ENCODE measurements at places on chromosomes 3 and 15.

DNA sequence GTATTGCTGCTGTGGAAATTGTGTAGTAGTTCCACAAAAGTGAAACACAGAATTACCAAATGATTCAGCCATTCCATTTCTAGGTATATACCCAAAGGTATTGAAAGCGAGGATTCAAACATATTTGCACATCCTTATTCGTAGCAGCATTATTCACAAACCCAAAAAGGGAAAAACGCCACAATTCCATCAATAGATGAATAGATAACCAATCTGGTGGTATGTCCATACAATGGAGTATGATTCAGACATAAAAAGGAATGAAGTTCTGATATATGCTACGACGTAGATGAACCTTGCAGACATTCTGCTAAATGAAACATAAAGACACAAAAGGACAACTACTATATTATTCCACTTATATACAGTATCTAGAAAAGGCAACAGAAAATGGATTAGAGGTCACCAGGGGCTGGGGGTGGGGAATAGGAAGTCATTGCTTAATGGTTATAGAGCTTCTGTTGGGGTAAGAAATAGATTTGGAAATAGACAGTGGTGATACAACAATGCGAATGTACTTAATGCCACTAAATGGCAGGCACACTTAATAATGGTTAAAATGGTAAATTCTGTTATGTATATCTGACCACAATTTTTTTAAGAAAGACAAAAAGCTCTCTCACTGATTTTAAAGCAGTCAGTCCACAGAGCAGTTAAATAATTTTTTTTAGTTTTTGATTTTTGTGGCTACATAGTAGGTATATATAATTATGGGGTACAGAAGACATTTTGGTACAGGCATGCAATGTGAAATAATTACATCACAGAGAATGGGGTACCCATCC lies 51.8 kb upstream of the PSMD6 start:
- no peak for DNase-seq

DNA sequence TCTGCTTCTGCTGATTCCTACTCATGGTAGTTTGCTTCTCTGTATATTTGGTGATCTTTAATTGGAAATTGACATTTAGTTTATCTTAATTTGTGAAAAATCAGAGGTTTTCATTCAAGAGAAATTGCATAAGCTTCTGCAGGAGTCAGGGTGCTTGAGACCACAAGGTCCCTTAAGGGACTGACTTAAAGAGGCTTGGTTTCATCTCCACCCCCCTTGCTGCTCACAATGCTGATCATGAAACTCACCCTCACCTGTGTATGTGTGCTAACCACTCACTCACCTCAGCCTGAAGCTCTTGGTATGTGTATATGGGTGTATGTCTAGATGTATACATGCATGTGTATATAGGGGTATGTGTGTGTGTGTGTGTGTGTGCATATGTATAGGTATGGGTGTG lies 11.4 kb downstream of the PGPEP1L start:
- no peak for DNase-seq

DNA sequence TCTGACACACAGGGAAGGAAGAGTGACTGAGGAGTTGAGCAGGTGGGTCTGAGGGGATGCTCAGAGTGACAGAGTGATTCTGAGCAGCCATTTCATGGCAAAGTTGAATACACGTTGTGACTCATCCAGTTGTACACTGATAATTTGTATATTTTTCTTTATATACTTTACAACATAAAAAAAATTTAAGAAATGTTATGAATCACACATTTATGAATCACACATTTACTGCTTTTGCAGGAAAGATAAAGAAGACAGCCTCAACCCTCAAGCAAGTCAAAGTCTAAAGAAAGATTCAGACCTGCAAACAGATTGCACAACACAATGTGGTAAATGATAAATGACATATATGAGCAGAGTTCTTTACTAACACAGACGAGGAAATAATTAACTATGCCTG lies 21.0 kb upstream of the CHMP2B start:
- DNase-seq: no peak

DNA sequence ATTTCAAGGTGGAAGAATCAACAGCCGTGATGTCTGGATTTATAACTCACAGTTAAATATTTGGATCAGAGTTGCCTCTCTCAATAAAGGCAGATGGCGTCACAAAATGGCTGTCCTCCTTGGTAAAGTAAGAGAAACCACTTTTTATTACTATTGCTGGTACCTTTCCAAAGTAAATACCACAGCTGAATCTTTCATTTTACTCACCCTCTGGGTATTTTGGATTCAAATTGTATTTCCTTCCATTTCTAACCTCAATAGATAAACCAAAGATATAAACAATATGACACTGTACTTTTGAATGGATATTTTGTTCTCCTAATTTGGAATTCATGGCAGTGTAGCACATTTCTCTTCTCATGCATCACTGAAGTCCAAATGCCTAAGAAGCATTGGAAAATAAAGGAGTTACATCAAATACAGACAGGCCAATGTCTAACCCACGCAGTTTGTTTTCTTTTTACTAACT lies 29.5 kb downstream of the KLHL24 start:
- DNase-seq: no peak

- DNase-seq: no peak
Observed at GRCh38 chr3:113263020-113263419, 51.7 kb downstream of the BOC start.

GRCh38 chr3:157578181-157578580 lies 75.0 kb upstream of the VEPH1 start:
- DNase-seq: no peak

DNA sequence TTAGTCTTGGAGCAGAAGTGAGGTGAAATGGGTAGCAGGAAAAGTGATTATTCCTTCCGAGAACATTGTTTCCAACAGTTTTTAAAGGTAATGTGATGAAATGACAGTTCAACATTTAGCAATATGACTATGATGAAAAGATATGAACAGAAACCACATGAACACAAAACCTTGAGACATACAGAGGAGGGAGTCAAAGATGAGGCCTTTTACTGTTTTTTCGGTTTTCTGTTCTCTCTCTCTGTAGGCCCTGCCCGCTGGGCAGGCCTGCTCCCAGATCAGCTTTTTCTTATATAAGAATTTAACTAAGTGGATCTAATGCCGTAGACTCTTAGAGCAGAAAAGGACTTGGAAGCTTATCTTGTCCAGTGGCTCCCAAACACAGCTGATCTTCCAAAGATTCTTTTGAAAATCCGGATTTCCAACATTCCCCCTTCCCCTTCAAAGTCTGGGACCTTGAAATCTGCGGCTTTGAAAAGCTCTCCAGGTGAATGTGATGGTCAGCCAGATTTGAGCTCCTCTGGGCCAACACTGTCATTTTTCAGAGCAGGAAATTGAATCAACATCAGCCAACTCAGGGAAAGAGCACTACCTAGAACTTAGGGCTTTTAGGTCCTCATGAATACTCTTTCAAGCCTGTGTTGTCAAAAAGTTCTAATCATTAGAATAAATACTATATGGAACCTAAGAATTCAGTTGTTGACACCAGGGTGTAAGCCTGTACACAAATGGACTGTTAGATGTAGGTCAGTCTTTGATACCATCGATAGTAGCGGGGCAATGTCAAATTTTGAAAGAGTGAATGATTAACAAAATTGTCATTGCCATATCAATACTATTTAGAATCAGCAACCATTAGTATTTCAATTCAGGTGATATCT lies 372.7 kb downstream of the SHQ1 start:
- DNase-seq: no peak

GRCh38 chr3:118641608-118642007 lies 393.0 kb downstream of the IGSF11 start:
- DNase-seq: peak; percentile 36

DNA sequence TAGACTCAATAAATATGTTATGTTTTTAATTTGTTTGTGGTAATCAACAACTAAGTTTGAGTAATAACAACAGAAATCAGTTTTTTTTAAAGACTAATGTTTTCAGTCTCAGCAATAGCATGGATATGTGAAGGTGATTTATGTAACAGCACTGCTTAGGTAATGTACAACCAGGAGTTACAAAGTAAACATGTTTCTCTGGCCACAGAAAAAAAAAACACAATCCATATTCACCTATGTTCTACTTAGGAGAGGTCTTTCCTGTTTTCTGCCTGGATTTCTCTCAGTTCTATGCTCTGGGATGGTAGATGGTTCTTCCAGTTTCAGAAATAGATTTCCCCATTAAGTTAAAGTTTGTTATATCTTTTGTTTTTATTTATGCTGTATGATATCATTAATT lies 579.4 kb downstream of the SI start:
- DNase-seq: no peak

DNA sequence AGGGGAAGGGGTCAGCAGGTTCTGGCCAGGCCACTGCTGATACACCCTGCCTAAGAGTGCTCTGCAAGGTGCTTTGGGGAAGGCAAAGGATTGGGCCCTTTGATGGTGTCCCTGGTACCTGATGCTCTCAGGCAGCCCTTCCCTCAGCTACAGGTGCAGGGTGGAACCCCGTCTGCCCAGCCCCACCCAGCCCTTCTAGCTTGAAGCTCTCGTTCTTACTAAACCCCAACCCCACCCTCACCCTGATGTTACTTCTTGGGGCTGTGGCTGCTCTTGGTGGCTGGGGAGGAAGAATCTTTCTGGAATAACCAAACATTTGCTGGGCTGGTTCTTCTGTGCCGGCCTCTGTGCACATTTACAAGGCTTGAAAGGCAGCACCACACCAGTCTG lies 6.4 kb downstream of the GNAI2 start:
- DNase-seq: no peak

GRCh38 chr3:61638741-61639140 lies 77.4 kb downstream of the PTPRG start:
- no peak for DNase-seq

- DNase-seq: no peak
Observed at GRCh38 chr3:190210608-190211007, 89.9 kb upstream of the P3H2 start.

DNA sequence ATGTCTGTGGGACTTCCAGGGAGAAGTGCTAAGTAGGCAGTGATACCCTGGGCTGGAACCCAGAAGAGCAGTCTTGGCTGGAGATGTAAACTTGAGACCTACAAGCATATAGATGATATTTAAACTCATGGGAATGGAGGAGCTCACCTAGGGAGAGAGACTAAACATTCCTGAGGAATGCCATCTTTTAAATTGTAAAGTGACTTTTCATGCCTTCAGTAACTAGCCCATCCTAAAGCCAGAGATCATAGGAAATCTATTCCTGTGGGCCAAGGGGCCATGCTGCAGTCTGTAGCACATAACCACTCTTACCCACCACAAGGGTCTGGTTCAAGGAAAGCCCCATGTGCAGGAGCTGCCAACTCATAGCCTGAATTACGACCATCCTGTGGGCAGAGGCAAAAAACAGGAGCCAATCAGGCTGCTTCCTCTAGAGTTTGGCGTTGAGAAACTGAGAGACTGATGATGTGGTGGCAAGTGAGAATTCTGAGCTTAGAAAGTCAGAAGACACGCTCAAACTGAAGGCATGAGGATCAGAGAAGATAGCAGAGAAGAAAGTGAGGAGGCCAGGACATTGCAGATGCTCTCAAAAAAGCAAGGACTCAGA lies 37.5 kb downstream of the CTDSPL start:
- DNase-seq: no peak

DNA sequence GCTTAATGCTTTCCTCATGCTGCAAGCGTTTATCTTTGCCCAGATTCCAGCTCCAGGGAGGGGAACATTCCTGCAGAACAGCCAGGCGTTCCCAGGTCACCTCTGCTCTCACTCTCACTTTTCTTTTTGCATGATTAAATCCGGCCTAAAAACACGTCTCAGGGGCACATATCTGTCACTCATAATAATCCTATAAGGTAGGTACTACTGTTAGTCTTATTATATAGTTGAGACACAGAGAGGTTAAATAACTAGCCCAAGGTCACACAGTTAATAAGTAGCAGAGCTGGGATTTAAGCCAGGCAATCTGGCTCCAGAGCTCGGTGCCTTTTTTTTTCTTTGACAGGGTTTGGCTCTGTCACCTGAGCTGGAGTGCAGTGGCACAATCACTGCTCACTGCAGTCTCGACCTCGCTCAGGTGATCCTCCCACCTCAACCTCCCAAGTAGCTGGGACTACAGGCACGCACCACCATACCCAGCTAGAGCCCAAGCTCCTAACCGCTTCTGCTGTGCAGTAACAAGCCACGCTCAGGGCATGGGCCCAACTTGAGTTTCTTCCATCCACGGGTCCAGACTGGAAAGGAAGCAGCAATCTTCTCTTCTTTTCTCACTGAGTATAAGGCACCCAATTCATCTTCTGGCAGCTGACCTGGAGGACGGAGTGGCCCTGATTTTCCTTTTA lies 96.5 kb downstream of the LIPC start:
- no peak for DNase-seq

DNA sequence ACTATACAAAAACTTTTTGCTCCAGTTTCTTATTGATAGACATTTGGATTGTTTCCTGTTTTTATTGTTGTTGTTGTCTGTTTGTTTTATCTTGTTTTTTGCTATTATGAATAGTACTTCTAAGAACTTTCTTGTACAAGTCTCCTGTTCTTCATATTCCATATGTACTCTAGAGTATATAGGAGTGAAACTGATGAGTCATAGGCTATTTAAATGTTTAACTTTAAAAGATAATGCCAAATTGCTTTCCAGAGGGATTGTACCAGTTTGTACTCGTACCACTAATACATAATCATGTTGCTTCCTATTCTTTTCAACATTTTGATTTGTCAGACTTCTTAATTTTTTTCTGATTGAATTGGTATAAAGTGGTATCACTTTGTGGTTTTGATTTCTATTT lies 19.6 kb downstream of the LRRC49 start:
- DNase-seq: no peak

DNA sequence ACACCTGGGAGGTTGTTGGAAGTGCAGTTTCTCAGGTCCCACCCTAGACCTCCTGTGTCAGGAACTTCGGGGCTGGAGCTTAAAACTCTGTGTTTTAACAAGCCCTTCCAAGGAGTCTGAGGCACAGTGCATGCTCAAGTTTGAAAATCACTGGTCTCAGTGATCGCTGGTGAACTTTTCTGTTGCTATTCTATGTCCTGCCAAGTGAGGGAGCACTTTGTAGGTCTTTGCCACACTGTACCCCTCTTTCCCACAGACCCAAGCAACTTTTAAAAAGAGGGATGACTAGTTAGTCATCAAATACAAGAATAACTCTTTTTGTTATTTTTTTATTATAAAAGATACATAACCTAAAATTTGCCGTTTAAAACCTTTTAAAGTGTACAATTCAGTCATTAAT lies 133.7 kb downstream of the AGBL1 start:
- DNase-seq: no peak

- DNase-seq: no peak
Observed at GRCh38 chr15:34248190-34248589, 23.4 kb downstream of the EMC4 start.

DNA sequence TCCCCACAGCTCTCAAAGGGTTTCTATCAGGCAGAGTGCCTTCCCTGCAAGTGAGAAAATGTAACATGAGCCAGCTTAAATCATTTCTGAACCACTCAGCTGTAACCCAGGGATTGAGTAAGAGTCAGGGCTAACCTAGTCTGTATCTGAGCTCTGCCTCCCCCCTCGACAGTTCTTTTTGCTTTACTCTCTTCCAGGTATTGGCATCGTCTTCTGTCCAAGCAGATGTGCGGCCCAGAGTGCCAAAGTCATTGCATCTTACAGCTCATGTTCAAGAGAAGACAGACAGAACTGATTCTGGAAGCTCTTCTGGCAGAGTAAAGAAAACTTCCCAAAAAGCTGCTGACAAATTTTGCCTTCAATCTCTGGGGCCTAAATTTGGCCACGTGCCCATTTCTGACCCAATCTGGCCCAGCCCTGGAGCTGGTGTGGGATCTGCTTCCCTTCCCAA lies 74.8 kb downstream of the ABHD5 start:
- DNase-seq: peak; percentile 7

- no peak for DNase-seq
Observed at GRCh38 chr3:160108362-160108761, 116.9 kb upstream of the C3orf80 start.

GRCh38 chr3:149195221-149195620 lies 26.4 kb downstream of the CP start:
- no peak for DNase-seq

GRCh38 chr3:136311968-136312367 lies 61.8 kb downstream of the PCCB start:
- DNase-seq: no peak
